ENCODE measurements at places on chromosomes 6 and 20. TPM values are rescaled to one million over a fixed set of nuclear protein-coding genes. Genes with fewer than 3 reads are reported as not detected.

GRCh38 chr6:93575495-93576267 is 156.3 kb upstream of the EPHA7 start:
- no peak overlapping the region for H3K27ac ChIP-seq
- no peaks in the 10 kb centered on the region for H3K27me3 ChIP-seq
- no peaks in the 10 kb centered on the region for H3K4me1 ChIP-seq
- no peak overlapping the region for H3K4me3 ChIP-seq
- H3K36me3 ChIP-seq: no peaks in the 10 kb centered on the region

DNA sequence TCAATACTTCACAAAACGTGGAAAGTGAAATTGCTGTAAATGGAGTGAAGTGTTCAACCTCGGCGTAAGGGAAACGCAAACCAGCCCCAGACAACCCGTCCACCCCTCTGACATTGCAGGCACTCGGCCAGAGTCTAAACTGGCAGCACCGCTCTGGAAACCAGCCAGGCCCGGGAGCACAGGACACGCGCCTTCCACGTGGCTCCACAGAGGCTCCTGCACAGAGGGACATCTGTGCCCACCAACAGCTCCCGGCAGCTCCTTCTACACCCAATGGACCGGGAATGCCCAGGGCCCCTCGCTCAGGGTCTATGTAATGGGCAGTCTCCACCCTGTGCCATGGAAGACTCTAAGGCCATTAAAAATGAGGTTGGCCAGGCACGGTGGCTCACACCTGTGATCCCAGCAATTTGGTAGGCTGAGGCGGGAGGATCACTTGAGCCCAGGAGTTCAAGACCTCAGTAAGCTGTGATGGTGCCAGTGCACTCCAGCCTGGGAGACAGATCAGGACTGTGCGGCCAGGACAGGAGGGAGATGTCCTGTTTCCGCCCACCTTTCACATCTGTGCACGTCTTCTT is 3.4 kb upstream of the HELZ2 start:
- peaks cover 13% of the 10 kb centered on the region for H3K4me1 ChIP-seq
- H3K27ac ChIP-seq: no peak overlapping the region
- no peak for DNase-seq
- H3K27me3 ChIP-seq: no peaks in the 10 kb centered on the region
- H3K36me3 ChIP-seq: no peaks in the 10 kb centered on the region
- H3K4me3 ChIP-seq: no peak overlapping the region

- DNase-seq: no peak
- H3K4me1 ChIP-seq: no peaks in the 10 kb centered on the region
- H3K36me3 ChIP-seq: no peaks in the 10 kb centered on the region
- H3K4me3 ChIP-seq: no peak overlapping the region
- no peak overlapping the region for H3K27ac ChIP-seq
Measured at GRCh38 chr6:47111685-47112084, 69.6 kb upstream of the ADGRF1 start.

DNA sequence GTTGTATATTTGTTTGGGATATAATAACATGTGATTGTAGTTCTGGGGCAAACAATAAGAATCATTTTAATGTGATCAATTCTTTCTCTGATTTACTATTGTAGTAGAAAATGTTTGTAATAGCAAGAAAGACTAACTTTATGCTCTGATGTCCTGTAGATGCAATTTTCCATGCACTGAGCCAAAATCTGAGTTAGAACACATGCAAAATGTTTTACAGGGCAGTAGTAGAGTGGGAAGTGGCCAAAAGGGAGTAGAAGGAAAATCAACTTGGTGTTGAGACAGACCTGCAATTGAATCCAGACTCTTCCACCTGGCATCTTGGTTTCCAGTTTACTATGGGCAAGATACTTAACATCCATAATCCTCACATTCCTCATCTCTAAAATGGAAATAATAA is 93.5 kb upstream of the BMP5 start:
- no peak for DNase-seq
- no peaks in the 10 kb centered on the region for H3K27me3 ChIP-seq
- no peaks in the 10 kb centered on the region for H3K36me3 ChIP-seq
- H3K27ac ChIP-seq: no peak overlapping the region
- H3K4me1 ChIP-seq: no peaks in the 10 kb centered on the region

RBPJL gene
- not detected for total RNA-seq

DNA sequence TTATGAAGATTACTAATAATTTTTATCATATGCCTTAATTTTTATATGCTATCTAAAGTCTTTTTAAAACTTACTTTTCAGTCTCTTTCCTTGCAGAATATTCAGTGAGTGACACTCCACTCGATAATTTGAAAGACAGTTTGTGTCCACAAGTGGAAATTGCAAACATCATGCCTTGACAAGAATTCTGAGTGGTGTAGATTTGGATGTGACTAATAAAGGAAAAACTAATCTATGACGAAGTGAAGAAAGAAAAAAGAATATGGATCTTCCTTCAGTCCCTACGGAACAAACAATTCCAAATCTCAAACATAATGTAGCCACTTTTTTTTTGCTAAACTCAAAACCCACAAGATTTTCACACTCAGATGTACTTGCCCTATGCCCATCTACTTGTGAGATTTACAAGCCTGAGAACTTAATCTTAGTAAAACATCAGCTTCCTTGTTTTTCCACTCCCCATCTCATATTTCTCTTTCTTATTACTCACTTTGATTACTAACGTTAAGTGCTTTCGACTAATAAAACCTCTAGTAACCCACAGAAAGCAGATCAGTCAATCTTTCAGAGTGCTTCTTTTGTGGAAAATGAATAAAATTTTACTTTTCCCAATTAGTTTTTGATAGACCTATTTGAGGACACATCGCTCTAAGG is 1155.8 kb downstream of the GRIK2 start:
- H3K4me1 ChIP-seq: no peaks in the 10 kb centered on the region
- no peaks in the 10 kb centered on the region for H3K36me3 ChIP-seq
- no peak overlapping the region for H3K27ac ChIP-seq
- DNase-seq: no peak
- no peaks in the 10 kb centered on the region for H3K27me3 ChIP-seq

CEP57L1 gene
- total RNA-seq: 7.7 TPM

GRCh38 chr6:5486214-5486613 is 224.9 kb downstream of the FARS2 start:
- no peak overlapping the region for H3K4me3 ChIP-seq
- no peaks in the 10 kb centered on the region for H3K27me3 ChIP-seq
- no peak for DNase-seq

GRCh38 chr20:57567471-57568079 is 6.7 kb downstream of the PCK1 start:
- no peak overlapping the region for H3K27ac ChIP-seq
- no peaks in the 10 kb centered on the region for H3K36me3 ChIP-seq
- H3K27me3 ChIP-seq: no peaks in the 10 kb centered on the region
- no peak overlapping the region for H3K4me3 ChIP-seq
- DNase-seq: no peak
- H3K4me1 ChIP-seq: no peaks in the 10 kb centered on the region

- no peaks in the 10 kb centered on the region for H3K36me3 ChIP-seq
- no peak overlapping the region for H3K4me3 ChIP-seq
- no peak for DNase-seq
- H3K4me1 ChIP-seq: no peaks in the 10 kb centered on the region
Measured at GRCh38 chr20:55253781-55254180, 751.5 kb downstream of the CBLN4 start.

PROKR2 gene
- not detected for total RNA-seq

GRCh38 chr20:58127701-58128111 is 100.7 kb downstream of the ANKRD60 start:
- no peak overlapping the region for H3K4me3 ChIP-seq
- H3K27ac ChIP-seq: no peak overlapping the region
- H3K4me1 ChIP-seq: no peaks in the 10 kb centered on the region
- no peaks in the 10 kb centered on the region for H3K36me3 ChIP-seq
- no peaks in the 10 kb centered on the region for H3K27me3 ChIP-seq

- peaks cover 21% of the 10 kb centered on the region for H3K27me3 ChIP-seq
- no peaks in the 10 kb centered on the region for H3K36me3 ChIP-seq
- DNase-seq: no peak
- no peak overlapping the region for H3K27ac ChIP-seq
- no peak overlapping the region for H3K4me3 ChIP-seq
Measured at GRCh38 chr6:149924933-149925252, 2.0 kb upstream of the RAET1G start.

POPDC3 gene
- not detected for total RNA-seq

- H3K4me1 ChIP-seq: no peaks in the 10 kb centered on the region
- H3K4me3 ChIP-seq: no peak overlapping the region
- no peaks in the 10 kb centered on the region for H3K36me3 ChIP-seq
- no peak overlapping the region for H3K27ac ChIP-seq
Measured at GRCh38 chr6:37838219-37838921, 18.8 kb downstream of the ZFAND3 start.

DNA sequence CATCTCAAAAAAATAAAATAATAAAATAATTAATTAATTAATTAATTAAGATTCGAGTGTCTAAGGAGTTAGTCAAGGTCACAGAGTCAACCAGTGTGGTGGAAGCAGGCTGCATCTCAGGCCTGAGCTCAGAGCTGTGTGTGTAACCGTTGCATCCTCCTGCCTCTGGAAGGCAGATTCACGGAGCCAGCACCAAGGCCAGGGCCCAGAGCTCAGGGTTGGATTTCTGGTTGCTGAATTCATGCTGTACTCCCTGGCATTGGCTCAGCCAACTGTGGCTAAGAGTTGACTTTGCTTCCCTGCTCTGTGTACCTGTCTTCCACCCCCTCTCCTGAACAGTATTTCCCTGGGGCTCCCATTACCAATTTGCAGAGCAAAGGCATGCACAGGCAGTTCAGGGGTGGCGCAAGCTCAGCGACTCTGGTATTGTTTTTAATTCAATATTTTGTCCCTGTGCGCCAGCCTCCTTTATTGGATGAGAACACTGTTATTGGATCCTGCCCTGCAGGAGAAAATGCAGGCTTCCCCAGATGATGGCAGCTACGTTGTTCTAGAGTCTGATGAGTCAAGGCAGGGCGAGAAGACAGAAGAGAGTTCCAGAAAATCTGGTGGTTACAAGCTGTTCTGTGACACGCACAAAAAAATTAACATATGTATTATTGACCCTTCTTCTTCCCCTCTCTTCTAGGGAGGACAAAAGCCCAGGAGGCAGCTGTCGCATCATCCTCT is 12.3 kb upstream of the CTNNBL1 start:
- no peaks in the 10 kb centered on the region for H3K27me3 ChIP-seq
- no peak overlapping the region for H3K27ac ChIP-seq
- H3K36me3 ChIP-seq: no peaks in the 10 kb centered on the region
- no peaks in the 10 kb centered on the region for H3K4me1 ChIP-seq

GRCh38 chr20:4949833-4950178 is 51.5 kb downstream of the SLC23A2 start:
- H3K27ac ChIP-seq: no peak overlapping the region
- no peak overlapping the region for H3K4me3 ChIP-seq
- DNase-seq: no peak

- H3K27ac ChIP-seq: no peak overlapping the region
- H3K4me3 ChIP-seq: no peak overlapping the region
- H3K4me1 ChIP-seq: no peaks in the 10 kb centered on the region
- DNase-seq: no peak
Measured at GRCh38 chr6:36920546-36920945, 34.0 kb upstream of the PI16 start.

- no peak overlapping the region for H3K4me3 ChIP-seq
- H3K27ac ChIP-seq: no peak overlapping the region
- no peak for DNase-seq
- peaks cover 3% of the 10 kb centered on the region for H3K27me3 ChIP-seq
- no peaks in the 10 kb centered on the region for H3K4me1 ChIP-seq
Measured at GRCh38 chr20:59831024-59831915, 102.2 kb downstream of the SYCP2 start.

DNA sequence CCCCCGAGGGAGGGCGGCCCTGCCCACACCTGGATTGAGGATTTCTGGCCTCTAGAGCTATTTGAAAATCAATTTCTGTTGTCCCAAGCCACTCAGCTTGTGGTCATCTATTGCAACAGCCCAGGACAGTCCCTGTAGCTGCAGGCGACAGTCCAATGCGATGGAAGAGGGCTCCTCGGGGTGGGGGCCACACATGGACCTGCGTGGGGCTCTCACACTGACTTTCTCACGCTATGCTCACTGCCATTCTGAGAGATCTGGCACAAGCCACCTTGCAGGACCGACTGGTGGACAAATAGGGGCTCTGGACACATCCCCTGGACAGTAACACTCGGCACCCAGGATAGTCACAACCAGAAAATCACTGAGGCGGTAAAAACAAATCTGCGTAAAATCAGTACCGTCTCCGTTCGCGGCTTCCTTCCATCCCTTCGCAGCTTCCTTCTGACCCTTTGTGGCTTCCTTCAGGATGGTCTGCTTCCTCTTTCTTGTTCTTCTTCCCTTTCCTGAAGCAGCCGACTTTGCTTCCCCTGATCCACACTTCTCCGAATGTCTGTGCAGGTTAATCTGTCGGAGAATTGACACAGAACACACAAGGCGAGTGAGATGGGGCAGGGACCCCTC is 21.8 kb downstream of the CTCFL start:
- peaks cover 6% of the 10 kb centered on the region for H3K4me1 ChIP-seq
- peaks cover 4% of the 10 kb centered on the region for H3K27me3 ChIP-seq
- no peak for DNase-seq
- no peaks in the 10 kb centered on the region for H3K36me3 ChIP-seq
- H3K27ac ChIP-seq: no peak overlapping the region

DNA sequence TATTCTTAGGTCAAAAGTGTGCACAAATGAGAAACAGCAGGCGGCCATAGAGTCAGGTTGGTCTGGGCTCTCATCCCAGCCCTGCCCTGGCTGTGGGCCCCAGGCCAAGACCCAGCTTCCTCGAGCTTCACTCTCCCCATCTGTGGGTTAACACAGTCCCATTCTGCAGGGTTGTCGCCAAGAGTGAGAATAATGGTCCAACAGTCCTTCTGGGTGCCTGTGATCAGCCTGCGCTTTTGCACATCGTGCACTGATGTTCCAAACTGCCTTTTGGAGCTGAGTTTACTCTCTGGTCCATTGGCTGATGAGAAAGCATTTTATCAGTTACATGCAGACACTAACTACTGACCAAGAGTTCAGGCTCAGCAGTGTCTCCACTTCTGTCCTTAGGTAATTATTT is 82.6 kb downstream of the INSM1 start:
- H3K27ac ChIP-seq: no peak overlapping the region
- no peak overlapping the region for H3K4me3 ChIP-seq
- no peaks in the 10 kb centered on the region for H3K4me1 ChIP-seq
- H3K27me3 ChIP-seq: no peaks in the 10 kb centered on the region

DNA sequence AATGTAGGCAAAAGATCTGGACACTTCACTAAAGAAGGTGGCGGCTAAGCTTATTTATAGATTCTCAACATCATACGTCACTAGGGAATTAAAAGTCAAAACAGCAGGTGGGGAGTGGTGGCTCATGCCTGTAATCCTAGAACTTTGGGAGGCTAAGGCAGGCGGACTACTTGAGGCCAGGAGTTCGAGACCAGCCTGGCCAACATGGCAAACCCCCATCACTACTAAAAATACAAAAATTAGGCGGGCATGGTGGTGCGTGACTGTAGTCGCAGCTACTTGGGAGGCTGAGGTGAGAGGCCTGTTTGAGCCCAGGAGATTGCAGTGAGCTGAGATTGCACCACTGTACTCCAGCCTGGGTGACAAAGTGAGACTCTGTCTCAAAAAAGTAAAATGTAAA is 74.6 kb downstream of the GPX5 start:
- no peak overlapping the region for H3K4me3 ChIP-seq
- H3K36me3 ChIP-seq: no peaks in the 10 kb centered on the region
- no peak overlapping the region for H3K27ac ChIP-seq
- DNase-seq: no peak
- H3K4me1 ChIP-seq: no peaks in the 10 kb centered on the region

- H3K36me3 ChIP-seq: no peaks in the 10 kb centered on the region
- no peaks in the 10 kb centered on the region for H3K27me3 ChIP-seq
- no peak overlapping the region for H3K4me3 ChIP-seq
- H3K27ac ChIP-seq: no peak overlapping the region
- H3K4me1 ChIP-seq: no peaks in the 10 kb centered on the region
Measured at GRCh38 chr20:57587278-57587988, 26.5 kb downstream of the PCK1 start.

GRCh38 chr20:39268981-39269461 is 306.9 kb downstream of the DHX35 start:
- H3K27ac ChIP-seq: no peak overlapping the region
- H3K36me3 ChIP-seq: no peaks in the 10 kb centered on the region
- DNase-seq: no peak
- H3K27me3 ChIP-seq: no peaks in the 10 kb centered on the region

MCM9 gene
- total RNA-seq: 33.7 TPM

PHACTR3 gene
- not detected for total RNA-seq

Data from naive thymus-derived CD4-positive, alpha-beta T cell (primary cell).